GM23248 (cell line): ENCODE measurements at places on chromosomes 2 and 18.

DNA sequence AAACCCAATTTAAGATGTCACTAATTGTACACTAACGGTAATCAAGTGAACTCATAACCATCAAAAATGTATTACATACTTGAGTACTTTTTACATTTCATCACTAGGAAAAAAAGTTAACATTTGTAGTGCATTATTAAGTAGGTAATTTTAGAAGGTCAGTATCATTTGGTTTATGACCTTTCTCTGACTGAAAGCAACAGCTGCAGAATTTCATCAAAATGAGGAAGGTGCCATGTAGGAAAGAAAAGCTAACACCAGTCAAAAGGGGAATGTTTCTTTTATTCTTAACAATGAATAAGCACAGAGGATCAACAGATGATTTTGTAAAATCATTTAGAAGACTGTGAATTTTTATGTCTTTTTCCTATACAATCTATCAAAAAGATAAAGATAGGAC is 79.0 kb downstream of the PIGN start:
- no peak for DNase-seq

- no peak for DNase-seq
Observed at GRCh38 chr2:19351899-19352697, 6.3 kb downstream of the OSR1 start.

GRCh38 chr2:154452906-154453493 is 245.5 kb upstream of the KCNJ3 start:
- peak; percentile 34 for DNase-seq

- peak; percentile 40 for DNase-seq
Observed at GRCh38 chr2:178449700-178450523, 1.1 kb downstream of the PRKRA start.

GRCh38 chr2:109216332-109216731 is 87.3 kb downstream of the SH3RF3 start:
- no peak for DNase-seq

GRCh38 chr18:79068341-79068936 is 755 bp upstream of the ATP9B start:
- DNase-seq: peak; percentile 54

GRCh38 chr2:168245074-168245825 is 2.1 kb downstream of the STK39 start:
- peak; percentile 4 for DNase-seq

DNA sequence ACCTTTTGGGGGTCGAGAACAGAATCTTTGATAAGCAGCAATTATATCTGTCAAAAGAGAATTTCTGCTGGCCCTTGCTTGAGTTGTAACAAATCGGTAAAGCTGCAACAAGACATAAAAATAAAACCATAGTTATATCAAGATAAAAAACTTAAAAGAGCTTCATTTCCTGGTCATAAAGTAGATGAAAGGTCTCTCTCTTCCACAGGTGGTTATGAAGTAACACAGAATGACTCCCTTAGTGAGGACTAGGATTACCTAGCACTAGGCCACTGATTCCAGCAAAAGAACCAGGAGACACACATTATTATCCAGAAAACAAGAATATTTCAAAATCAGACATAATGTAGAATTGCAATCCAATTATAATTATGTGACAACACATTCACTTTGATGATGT is 5.4 kb downstream of the AFG3L2 start:
- DNase-seq: no peak

DNA sequence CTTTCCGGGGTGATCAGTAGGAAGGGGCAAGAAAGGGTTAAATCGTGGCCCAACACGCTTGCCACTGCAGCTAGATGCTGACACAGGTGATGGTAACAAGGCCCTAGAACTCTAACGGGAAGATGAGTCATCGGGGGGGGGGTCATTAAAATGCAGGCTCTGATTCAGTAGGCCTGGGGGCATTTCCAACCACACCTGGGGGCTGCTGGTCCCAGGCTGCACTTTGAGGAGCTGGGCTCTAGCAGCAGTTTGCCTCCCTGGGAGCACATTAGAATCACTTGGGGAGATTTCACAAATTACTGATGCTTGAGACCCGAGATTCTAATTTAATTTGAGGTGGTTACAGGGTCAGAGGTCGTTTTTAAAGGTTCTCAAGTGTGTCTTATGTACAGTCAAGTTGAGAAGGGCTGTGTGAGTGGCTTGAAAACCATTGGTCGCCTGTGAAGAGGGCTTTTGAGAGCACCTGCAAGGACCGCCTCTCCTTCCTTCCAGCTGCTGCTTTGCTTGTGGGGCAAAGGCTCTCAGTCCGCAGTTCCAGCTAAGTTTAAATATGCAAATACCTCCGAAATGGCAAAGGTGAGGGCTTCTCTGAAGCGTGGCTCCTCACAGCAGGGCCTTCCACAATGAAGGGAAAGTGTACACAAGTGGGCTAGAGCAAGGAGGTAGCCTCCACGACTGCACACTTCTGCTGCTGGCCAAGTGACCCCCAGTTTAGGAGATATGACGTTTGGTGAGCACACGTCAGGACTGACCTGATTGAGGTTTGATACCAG is 128.0 kb upstream of the MSH6 start:
- DNase-seq: no peak

DNA sequence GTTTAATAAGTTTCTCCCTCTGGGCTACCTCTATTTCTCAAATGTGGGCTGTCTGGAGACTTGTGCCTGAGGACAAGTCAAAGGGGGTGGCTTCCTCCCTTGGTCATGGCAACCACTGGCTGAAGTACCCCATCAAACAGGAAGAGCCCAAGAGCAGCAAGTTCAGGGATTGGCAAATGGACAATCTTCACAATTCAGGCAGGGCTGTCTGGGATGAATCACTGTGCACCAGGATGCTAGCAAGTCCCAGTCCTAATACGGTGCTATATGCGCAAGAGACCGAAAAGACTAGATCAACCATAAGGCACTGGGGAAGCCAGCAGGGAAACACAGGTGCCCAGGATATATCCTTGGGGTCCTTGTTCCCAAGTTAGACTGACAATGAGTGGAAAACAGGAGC is 75.5 kb downstream of the ANTXR1 start:
- DNase-seq: peak; percentile 73

GRCh38 chr2:191165176-191165643 is 14.4 kb upstream of the STAT4 start:
- DNase-seq: peak; percentile 77

DNA sequence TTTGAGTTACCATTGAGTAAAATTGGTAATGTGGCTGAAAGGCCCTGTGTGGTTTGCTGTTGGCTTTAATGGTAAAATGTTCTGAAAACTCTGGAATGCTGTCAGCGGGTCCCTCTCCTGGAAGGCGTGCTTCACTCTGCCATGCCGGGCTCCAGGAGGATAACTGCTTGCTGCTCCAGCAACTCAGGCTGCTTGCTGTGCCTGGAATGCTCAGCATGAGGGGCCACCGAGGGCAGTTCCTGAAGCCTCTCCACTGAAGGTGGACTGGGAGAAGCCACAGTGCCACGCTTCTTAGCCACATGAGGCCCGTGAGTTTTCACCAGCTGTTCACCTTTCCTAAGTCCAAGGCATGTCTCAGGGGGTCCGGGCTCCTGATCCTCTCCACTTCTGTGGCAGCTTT is 90.4 kb upstream of the FAM110C start:
- DNase-seq: no peak
